ENCODE measurements at places on chromosomes 3 and 15.

- DNase-seq = no peak
These were observed 112.7 kb downstream of the TNIK start for GRCh38 chr3:171347301-171348039.

DNA sequence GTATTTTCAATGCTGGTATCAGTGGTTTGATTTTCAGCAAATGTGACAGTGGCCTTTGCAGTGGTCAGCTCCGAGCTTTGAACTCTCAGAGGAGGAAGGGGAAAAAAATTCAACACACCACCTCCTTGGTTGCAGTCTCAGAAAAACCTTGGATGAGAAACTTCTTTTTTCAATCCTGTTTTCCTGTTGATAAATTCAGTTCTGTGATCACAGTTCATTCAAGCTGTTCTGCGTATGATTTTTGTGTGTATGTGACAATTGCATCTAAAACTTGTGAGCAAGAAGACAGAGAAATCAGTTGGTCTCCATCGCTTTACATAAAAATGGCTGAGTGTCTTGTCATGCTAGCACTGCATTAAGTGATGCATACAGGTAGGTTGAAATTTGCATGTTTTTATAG, 19.2 kb downstream of the ZBTB38 start:
- no peak for DNase-seq

DNA sequence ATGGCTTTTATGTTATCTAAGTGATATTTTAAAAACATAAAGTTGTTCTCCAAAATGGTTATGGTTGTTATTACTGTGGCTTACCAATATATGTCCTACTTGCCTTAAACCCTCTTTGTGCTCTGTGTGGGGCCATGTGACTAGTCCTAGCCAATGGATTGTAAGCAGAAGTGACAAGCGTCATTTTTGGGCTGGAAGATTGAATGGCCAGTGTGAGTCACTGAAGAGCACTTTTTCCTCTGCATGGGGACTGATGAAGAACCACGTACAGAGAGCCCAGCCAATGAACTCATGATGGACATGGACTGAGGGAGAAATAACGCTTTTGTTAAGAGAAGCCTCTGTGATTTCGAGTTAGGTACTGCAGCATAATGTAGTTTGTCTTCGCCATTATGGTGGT, 332.7 kb downstream of the EDEM1 start:
- no peak for DNase-seq

- no peak for DNase-seq
These were observed at the start of gene CEMIP for GRCh38 chr15:80778964-80779657. Gene CEMIP (plus strand): TSS chr15:80779370. CDS start chr15:80873880, 94,510 bp downstream.

GRCh38 chr3:149245738-149246451, 24.3 kb upstream of the CP start:
- no peak for DNase-seq

DNA sequence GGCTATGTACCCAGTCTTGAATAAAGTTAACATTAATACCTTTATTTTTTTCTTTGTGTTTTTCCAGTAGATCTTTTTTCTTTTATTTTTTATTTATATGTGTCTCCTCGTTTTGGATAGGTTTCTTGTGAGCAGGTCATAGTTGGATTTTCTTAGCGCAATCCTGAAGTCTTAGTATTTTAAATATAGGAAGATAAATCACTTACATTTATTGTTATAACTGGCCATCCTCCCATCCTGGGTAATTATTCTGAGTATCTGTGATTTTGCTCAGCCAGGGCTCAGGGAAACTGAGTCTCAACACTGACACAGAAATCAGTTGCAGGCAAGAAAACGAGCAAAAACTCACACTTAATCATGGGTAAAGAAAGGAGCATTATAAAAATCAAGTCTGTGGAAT, 11.6 kb upstream of the SLCO3A1 start:
- DNase-seq = no peak
